Cortex of kidney (tissue), 1 donor: ENCODE measurements at places on chromosomes 13 and 19.

DNA sequence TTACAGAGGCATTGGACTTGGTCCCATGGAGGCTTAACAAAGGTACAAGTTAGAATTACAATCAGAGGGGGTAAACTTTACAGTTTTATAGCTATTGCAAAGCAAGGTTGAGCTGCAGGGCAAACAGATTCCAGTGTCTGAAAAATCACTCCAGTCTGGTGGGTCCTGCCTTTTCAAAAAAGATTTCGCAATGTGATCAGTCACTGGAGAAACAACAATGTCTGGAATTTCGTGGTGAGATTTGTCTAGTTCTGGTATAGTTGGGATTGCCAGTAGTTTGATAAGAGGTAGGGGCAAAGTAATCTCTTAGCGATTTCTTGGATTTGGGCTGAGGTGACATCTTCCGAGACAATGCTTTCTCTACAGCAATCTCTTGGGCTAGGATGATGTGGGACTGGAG lies 1198.2 kb upstream of the PCDH9 start:
- DNase-seq, result no peak

DNA sequence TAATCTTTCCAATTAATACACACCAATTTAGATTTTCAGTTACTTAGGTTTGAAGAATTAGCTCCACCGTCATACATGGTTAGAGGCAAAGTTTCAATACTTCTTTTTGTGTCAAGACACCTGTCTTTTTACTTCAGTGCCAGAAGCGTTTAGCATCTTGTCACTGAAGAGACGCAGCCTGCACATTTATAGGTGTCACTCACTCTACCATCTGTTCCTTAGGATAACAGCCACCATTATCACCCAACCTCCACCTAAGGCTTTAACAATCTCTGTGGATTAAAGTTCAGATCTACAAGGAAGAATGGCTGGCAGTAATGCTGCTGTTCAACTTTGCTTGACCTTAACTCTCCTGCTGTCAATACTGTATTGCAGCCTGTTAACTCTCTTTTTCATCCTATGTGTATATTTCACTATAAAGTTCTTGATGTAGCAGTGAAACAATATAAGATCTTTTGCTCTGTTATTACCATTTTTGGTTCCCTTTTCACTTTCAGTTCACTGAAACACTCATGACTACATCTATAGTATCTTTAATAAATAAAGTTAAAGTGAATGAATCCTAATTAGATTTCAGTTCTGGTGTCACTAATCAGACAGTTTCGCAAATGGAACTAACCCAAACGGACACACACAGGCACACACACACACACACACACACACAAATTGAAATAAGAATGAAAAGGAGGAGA lies 435.6 kb downstream of the PCDH9 start:
- DNase-seq, result no peak

DNA sequence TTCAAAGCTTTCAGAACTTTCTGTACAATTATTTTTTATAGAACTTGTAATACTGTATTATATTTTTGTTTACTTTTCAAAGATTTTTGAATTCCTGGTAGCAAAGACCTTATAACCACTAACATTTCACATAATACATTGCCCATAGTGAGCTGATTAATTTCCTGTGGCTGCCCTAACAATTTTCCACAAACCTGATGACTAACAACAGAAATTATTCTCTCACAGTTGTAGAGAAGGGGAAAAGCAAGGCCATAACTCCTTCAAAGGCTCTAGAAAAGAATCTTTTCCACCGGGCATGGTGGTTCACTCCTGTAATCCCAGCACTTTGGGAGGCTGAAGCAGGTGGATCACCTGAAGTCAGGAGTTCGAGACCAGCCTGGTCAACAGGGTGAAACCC lies 19.1 kb downstream of the KLF12 start:
- no peak for DNase-seq

DNA sequence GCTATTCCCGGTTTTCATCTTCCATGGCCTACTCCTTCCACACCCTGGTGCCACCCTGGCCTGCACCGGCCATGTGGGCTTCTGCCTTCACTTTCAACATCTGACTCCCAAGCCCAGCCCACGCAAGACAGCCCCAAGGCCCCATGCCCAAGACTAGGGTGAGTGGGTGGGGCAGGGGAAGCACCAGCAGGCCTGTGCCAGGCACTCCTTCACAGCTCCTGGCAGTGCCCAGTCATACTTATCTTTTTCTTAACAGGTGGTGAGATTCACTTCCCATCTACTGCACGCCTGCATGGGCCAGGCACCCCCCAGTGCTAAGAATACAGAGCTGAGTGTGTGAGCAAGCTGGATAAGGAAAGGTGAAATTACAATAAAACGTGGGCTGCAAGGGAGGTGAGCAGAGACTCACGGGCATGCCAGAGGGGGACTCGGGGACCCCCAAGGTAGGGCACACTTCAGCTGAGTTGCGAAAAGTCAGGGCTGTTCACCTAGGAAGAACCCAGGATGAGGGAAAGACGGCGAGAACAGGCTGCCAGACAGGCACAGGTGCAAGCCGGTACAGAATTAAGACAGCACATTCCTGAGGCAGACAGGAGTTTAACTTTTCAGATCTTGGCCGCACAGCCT lies 55.7 kb downstream of the COL4A1 start:
- DNase-seq, result no peak

DNA sequence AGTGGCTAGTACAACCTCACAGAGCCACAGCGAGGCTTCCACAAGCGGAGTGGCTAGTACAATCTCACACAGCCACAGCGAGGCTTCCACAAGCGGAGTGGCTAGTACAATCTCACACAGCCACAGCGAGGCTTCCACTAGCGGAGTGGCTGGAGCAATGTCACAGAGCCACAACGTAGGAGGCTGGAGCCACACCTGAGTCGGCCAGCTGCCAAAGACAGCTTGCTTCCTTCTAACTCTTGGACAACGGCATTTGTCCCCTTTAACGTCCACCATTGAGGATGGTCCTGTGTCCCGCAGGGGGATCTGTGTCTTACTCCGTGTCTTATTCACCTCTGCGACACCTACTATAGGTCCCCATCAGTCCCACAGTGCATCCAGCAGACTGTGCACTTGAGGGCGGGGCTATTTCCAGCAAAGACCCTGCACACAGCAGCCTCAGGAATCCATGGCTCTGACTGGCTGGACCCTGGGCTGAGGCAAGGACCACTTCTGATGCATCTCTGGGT lies 3.7 kb downstream of the ZNF787 start:
- DNase-seq, result no peak

GRCh38 chr13:53901593-53901992 lies 873.0 kb downstream of the OLFM4 start:
- DNase-seq, result no peak

DNA sequence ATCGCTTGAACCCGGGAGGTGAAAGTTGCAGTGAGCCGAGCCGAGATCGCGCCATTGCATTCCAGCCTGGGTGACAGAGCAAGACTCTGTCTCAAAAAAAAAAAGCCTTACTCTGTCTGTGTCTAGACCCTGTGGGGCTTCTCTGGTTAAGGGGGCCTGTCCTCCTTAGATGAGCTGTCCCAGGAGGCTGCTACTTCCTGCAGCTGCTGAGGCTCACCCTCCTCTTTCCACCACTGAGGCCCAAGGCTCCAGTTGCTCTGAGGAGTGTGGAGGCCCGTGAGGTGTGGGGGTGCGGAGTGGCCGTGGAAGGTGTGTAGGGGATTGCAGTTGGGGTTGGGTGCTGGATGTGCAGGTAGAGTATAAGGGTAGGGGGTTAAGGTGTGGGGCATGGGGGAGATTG lies 22.1 kb upstream of the RASA3 start:
- DNase-seq, result no peak

GRCh38 chr19:38929929-38930775 lies at the start of gene SARS2:
Gene SARS2 (minus strand): TSS chr19:38930763. CDS start chr19:38930736, 27 bp downstream.
- peak; percentile 96 for DNase-seq

GRCh38 chr19:53506728-53507127 lies 31.2 kb upstream of the ZNF331 start:
- DNase-seq, result no peak

- DNase-seq, result no peak
Measured at GRCh38 chr13:66886264-66886663, 343.9 kb downstream of the PCDH9 start.

DNA sequence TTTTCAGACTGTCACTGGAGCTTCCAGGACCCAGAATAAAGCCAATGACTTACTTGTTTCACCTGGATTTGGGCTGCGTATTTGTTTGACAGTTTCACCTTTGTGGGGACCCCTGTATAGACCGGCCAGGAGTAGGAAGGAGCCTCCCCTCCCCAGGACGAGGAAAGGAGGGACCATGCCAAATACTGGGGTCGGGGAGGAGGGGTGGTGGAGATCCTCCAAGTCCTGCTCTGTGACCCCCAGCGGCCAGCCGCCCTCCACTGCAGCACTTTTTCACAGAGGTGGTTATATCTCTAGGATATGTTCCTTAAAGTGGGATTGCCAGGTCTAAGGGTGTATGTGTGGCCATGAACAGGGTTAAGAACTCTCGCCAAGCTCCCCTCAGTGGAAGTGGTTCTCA lies 25.7 kb upstream of the ZNF492 start:
- DNase-seq, result no peak

GRCh38 chr19:5074407-5074806 lies 105.5 kb downstream of the KDM4B start:
- DNase-seq, result no peak

- no peak for DNase-seq
Measured at GRCh38 chr19:12792051-12792852, 966 bp downstream of the JUNB start.

- DNase-seq, result no peak
Measured at GRCh38 chr13:113116206-113116800, 6.3 kb upstream of the F10 start.

DNA sequence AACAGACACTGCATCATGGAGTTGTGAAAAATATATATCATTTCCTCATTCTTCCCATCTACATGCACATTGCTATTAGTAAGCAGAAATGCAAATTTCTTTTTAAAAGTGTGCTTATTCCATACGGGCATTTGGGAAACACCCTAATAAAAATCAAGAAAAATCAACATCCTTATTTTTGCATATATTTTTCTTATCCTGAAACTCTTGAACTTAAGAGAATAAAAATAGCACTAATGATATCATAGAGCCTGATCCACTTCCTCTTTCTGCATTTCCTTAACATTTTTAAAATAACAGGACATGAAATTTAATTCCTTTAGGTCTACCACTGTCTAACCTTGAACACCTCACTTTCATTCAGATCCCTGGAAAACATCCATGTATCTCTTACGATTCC lies 123.3 kb downstream of the VWA8 start:
- no peak for DNase-seq

DNA sequence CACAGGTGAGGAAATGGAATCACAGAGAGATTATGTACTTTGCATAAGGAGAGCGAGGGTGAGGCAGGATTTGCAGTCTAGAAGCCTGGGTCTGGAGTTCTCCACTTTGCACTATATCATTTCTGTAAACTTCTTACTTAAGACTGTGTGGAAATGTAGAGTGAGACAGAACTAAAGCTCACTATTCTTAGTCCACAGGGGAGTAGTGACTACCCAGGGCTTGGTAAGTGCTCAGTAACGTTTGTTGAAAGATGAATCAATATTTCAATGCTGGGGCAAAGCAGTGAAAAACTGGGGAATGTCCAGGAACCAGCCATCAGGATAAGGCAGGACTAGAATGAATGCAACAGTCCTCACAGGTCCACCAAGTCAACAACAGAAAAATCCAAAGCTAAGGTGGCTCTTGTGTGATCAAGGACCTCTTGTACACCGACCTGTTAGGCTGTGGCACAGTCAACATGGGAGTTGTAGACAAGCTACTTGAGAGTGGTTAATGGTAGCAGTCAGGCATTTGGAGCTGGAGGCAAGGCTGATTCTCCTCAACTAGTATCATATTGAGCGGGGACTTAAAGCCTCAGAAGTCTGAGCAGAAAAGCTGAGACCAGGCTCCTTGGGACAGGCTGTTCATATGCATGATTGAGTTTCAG lies 929 bp upstream of the TNFSF13B start:
- DNase-seq, result no peak

DNA sequence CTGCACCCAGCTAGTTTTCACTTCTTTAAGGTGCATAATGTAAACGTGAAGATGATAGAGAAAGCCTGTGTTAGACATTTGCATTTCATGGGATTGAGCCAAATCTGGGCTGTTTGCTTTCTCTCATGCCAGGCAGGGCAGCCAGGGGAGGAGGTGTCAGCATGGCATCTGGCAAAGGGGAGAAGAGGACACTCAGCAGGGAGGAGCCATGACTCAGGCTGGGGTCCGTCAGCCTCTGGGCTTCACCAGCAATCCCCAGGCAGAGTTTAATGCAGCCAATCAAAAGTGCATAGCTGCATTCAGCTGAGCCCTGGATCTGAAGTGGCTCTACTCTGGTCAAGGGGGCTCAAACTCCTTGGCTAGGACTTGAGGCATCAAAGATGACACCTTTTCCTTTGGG lies 23.5 kb downstream of the EBPL start:
- no peak for DNase-seq

- DNase-seq, result no peak
Measured at GRCh38 chr13:92739306-92739818, 487.2 kb upstream of the GPC6 start.

GRCh38 chr13:108433976-108434755 lies 164.6 kb downstream of the TNFSF13B start:
- no peak for DNase-seq

GRCh38 chr13:36979361-36980050 lies 19.6 kb downstream of the ALG5 start:
- no peak for DNase-seq

- DNase-seq, result no peak
Measured at GRCh38 chr13:38262211-38262610, 87.4 kb upstream of the UFM1 start.

DNA sequence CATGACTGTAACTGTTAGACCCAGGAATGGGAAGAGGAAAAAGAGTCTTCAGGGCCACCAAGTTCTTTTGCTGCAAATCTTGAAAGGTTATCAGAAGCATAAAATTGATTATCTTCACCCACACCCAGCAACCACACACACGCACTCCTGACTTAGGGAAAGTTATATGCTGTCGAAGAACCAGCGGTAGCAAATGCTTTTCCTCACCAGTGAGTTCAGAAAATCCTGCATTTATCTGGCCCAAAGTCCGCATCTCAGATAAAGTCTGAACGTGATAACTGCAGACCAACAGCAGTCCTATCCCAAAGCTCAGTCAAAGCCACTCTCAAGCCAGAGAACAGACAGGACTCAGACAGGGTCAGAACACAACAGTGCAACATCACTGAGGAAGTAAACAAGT lies 115.6 kb downstream of the IRS2 start:
- no peak for DNase-seq

GRCh38 chr19:49549045-49549444 lies 21.2 kb downstream of the RCN3 start:
- no peak for DNase-seq

DNA sequence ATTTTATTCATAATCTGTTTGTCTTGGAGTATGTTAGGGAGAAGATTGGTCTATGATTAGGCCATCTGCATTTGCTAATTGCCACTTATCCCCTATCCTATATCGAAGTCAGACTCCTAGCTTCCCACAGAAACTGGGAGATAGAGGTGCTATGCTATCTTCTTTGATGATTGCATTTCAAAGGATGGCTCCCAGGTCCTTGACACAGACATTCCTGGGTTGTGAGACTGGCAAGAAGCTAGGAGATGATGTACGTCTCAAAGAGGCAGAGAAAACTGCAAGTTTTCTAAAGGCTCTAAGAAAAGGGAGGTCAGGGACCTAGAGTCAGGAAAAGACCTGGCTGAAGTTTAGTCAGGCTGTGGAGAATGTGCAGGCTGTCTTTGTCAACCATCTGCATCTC lies 1251.9 kb downstream of the PCDH17 start:
- no peak for DNase-seq

GRCh38 chr19:18496167-18496979 lies 25.5 kb downstream of the ELL start:
- no peak for DNase-seq
